GM23248 (cell line): ENCODE measurements at places on chromosomes 5 and 9. TPM values are rescaled to one million over a fixed set of nuclear protein-coding genes. Genes with fewer than 3 reads are reported as not detected.
A peak's percentile ranks its signal among the peaks of the same experiment; 100 is the strongest.

RAD23B gene
- polyA plus RNA-seq: 16.8 and 18.9 TPM in 2 replicates

GRCh38 chr5:177412603-177413233, 3.4 kb upstream of the F12 start:
- DNase-seq: no peak

ITK gene
- polyA plus RNA-seq: 0.04 TPM in 1 of 2 replicates, not detected in the other

- peak; percentile 43 for DNase-seq
These were observed 57.1 kb downstream of the SLIT3 start for GRCh38 chr5:169243651-169244422.

FCN2 gene
- not detected in 2 replicates for polyA plus RNA-seq

- peak; percentile 17 for DNase-seq
These were observed 1.9 kb downstream of the RAB24 start for GRCh38 chr5:177301503-177302165.

DNA sequence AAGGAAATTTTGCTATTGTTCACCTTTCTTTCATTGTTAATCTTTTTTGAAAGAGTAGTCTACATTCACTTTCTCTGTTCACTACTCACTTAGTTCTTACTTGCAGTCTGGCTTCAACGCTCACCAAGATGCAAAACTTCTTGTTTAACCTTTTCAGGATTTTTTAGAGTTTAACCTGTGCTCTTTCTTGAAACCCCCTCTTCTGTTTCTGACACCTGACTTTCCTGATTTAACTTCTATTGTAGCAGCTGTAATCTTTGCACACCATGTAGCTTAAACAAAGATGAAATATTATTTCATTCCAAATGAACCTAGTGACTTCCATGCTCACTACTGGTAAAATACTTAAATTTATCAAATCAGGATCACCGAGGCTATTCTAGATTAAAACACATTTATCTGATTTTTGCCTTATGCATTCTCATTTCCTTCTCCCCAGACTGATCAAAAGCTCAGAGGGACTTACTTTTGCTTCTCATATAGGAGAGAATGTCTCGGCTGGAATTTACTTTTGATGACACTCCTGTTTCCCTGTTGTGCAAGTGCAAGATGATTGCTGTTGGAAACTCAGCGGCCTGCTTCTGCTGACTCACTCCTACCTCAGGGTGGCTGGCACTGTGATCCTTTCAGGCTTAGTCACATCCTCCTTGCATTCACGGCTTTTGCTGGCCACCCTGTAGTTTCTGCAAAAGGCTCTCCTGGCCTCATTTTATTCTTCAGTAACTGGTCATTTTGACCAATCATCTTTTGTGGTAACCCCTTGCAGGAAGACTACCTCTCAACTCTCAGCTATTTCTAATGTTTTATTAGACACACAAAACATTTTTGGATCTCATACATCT, 109.3 kb upstream of the IFNE start:
- peak; percentile 99 for DNase-seq

COL15A1 gene
- 8.8 and 9.7 TPM in 2 replicates for polyA plus RNA-seq

DNA sequence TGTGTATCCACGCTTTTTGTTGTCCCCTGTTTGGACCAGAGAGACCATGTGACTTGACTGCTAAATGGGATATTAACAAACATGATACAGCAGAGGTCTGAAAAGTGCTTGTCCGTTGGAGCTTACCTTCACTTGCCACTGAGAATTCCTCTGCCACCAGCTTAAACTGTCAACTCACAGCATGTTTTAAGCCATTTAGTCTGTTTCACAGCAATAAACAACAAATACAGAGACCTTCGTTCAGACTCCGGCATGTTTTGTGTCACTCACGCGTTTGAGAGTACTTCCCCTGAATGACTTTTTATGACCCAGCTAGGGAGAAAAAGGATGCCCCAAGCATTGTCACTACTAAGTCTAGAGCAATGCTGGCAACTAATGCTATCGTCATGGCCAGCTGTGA, 173.8 kb downstream of the PTPRD start:
- no peak for DNase-seq

PCDHA2 gene
- polyA plus RNA-seq: 0.06 TPM in 1 of 2 replicates, not detected in the other

- peak; percentile 71 for DNase-seq
These were observed 12.4 kb downstream of the CBY3 start for GRCh38 chr5:179668391-179668790.

DNA sequence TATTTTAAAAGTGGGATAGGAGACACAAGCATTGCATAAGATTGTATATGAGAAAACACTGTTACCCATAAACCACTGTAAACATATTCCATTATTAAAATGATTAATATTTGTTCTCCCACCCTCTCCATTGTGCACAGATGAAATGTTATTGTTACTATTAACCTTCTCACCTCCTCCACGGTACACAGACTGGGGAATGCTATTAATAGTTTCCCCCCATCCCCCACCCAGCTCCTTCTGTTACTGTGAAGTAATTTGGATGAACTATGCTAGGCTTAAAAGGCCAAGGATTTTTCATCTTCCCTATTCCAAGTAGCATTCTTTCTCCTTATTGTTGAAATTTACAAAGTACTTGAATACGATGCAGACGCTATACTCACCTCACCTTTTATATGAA, 91.4 kb downstream of the JAKMIP2 start:
- no peak for DNase-seq

DNA sequence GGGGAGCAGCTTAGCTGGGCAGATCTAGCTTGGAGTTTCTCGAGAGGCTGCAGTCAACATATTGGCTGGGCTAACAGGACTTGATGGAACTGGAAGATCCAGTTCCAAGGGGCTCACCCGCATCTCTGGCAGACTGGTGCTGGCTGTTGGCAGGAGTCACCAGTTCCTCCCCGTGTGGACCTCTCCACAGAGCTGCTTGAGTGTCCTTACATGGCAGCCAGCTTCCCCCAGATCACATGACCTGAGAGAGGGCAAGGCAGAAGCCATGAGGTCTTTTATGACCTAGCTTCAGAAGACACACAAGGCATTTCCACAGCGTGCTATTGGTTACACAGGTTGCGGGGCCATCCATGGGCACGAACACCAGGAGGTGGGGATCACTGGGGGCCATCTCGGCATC, 26.4 kb upstream of the RXRA start:
- DNase-seq: no peak

DNA sequence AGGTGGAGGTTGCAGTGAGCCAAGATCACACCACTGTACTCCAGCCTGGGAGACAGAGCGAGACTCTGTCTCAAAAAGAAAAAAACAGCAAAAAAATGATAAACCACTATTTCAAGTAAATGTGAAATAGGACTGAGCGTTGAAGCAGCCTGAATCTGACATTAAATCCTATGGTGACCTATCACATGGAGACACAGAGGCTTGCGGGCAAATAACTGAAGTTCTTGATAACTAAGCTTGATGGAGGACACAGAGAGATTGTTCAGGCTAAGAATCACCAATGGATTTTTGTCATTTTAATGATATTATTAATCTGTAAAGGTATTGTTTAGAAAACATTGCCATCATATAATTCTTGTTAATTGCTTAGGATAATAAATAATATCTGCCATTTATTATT, 15.7 kb upstream of the IL6ST start:
- no peak for DNase-seq
